ENCODE measurements at places on chromosomes 5 and 9.

GRCh38 chr9:14560194-14560593 is 133.0 kb downstream of the ZDHHC21 start:
- no peak for DNase-seq

GRCh38 chr5:149256451-149256850 is 15.2 kb upstream of the AFAP1L1 start:
- DNase-seq = no peak

DNA sequence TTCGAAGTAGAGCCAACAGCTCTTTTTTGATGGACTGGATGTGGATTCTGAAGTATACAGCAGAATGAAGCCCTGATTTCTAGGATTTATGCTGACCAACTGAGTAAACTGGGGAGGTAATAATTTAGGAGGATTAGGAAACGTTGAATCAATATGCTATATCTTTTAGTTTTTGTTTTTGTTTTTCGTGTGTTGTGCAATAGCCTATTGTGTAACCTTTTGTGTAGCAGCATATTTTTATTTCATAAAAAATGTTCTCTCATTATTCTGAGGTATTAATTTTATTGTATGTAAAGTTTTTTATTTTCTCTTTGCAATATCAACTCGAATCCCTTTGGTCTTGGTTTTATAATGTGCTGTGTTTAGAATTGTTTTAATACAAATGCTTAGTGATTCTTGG is 902.3 kb downstream of the EFNA5 start:
- no peak for DNase-seq

GRCh38 chr5:3597167-3598007 is 1.8 kb downstream of the IRX1 start:
- DNase-seq = no peak

DNA sequence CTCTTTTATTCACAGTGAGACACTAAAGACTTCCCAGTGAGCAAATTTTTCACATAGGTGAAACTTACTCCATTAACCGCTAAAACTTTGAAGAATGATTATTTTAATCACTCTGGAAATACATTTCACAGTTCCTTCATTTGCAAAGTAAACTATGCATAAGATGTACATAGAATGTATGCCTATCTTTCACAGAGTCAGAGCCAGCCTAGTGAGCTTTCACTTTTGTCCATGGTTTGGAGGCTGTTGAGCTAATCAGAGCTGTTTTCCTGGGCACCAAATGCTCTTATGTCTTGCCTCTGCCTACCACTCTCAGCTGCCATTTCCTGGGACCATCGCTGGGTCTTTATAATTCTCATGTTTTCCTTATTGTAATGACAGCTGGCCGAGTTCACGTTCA is 67.3 kb downstream of the PDE8B start:
- DNase-seq = no peak

DNA sequence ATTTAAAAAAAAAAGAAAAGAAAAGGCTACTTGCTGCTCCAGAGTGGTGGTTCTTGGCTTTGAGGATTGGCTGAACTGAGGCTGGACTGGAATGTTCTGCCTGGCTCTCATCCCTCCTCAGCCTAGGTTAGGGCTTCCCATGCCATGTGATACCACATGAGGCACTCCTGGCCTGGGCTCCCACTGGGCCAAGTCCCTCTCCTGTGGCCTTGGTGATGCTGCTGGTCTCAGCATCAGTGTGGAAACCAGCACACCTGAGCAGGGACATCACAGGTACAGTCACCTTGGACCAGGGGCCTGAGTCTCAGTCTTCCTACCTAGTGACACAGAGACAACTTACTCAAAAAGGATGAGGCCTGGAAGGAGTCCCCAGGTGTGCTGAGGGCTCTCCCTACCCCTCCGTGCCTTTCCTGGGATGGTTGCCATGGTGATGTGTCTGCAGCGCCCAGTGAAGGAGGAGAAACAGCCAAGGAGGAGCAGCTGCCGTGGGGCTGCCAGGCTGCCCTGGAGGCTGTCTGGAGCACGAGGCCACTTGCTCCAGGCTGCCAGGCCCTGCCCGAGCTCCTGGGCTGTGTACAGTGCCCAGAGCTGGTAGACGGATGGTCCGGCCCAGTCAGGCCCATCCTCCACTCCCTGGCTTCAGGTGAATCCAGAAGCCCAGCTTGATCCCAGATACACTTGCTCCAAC is 71.0 kb downstream of the WNK2 start:
- no peak for DNase-seq
